ENCODE measurements at places on chromosomes 7 and 10.

DNA sequence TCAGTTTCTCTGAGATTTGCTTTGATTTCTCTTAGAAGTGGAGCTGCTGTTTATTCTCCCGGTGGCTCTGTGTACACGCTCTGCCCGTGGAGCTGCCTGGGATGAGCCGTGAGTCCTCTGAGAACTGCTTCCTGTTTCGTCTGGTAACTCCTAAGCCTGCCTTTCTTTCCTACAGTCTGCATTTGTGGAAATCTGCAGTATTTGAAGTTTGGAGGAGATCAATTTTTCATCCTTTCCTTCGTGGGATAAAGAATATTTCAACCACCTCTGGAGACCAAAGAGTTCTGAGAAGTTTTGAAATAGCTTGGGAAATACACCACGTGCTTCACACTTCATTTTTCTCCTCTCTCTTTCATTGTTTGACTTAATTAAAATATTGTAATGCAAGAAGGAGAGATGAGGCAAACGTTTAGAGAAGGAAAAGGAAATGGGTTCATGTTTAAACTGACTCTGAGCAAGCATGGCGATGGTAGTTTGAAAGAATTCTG is 311.9 kb downstream of the LRMDA start:
- DNase-seq: no peak

DNA sequence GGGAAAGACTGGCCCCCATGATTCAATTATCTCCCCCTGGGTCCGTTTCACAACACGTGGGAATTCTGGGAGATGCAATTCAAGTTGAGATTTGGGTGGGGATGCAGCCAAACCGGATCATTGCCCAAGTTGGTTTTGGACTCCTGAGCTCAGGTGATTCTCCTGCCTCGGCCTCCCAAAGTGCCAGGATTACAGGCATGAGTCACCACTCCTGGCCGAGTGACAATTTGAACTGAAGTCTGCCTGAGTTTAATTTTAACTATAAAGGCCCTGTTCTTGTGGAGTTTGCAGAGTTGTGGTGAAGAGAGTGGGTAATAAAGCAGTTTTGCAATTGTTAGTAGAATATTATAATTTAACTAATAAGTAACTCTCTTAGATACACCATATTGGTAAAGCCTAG is 78.3 kb downstream of the GALNT17 start:
- DNase-seq: no peak

GRCh38 chr10:111410740-111411139 is 333.9 kb downstream of the ADRA2A start:
- DNase-seq: no peak

DNA sequence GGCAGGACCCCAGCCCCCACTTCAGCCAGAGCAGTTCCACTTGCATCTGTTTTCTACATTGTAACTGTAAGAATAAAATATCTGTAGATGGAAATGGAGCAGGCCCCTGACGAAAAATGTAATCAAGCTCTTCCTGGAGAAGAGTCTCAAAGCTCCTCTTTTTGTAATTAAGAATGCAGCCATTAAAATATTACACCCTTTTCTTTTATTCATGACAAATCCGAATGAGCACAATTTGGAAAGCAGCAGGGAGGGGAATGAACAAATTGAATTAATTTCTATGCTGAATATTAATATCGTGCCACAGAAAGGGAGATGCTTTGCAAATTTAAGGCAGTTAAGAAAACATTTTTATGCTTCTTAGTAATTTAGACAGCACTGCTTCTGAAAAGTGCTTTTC is 24.8 kb upstream of the CAPZA2 start:
- DNase-seq: no peak

GRCh38 chr7:144628176-144628575 is 207.7 kb downstream of the TPK1 start:
- DNase-seq: no peak

DNA sequence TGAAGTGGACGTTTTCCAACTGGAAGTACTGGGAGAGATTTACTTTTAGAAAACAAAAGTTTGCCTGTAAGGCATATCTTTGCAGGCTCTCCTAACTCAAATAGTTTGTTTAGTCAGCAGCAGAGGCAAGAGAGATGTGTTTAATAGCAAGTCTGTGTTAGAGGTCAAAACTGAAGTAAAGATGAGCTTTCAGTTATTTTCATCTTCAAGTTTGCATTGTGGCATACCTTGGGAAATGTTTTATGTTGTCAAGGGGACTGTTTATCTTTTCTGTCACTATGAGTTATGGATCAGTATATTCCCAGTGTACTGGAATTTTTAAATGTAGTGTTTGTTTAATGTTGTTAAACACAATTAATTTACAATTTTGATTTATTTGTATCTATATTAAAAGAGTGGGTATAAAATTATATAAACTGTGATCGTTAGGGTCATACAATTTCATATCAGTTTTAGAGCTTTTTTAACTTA is 169.7 kb upstream of the PPP1R3A start:
- no peak for DNase-seq

GRCh38 chr7:146443102-146443501 is 326.5 kb downstream of the CNTNAP2 start:
- no peak for DNase-seq

- peak; percentile 61 for DNase-seq
Measured at GRCh38 chr7:140003913-140004382, 58.8 kb downstream of the PARP12 start.

DNA sequence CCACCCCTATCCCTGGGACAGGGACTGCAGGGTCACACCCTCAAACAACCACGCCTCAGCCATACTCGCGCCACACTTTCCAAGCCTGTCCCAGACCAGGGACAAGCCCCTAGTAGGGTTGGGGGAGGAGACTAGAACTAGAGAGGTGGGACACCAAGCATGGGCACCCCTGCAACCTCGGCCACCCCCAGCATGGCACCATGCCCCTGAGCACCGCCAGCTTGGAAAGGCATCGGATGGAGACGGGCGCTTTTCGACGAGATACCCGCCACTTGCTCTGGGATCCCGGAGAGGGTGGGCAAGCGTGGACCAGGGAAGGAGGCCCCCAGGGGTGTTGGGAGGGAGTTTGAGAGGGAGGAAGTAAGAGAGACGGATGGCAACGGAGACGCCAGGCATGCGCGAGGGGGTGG is 13.1 kb upstream of the KMT2E start:
- DNase-seq: no peak

DNA sequence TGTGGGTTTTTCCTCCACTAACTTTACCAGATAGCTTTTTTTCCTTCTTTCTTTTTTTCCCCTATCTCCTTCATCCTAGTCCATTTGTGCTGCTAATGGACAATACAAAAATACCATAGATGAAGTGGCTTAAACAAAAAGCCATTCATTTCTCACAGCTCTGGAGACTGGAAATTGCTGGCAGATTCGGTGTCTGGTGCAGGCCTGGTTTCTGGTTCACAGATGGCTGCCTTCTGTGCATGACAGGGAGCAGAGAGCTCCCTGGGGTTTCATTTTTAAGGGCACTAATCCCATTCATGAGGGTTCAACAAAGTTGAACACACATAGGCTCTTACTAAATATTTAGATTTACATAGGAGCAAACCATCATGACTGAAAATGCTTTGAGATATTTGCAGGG is 467.4 kb downstream of the TYW1 start:
- DNase-seq: no peak

DNA sequence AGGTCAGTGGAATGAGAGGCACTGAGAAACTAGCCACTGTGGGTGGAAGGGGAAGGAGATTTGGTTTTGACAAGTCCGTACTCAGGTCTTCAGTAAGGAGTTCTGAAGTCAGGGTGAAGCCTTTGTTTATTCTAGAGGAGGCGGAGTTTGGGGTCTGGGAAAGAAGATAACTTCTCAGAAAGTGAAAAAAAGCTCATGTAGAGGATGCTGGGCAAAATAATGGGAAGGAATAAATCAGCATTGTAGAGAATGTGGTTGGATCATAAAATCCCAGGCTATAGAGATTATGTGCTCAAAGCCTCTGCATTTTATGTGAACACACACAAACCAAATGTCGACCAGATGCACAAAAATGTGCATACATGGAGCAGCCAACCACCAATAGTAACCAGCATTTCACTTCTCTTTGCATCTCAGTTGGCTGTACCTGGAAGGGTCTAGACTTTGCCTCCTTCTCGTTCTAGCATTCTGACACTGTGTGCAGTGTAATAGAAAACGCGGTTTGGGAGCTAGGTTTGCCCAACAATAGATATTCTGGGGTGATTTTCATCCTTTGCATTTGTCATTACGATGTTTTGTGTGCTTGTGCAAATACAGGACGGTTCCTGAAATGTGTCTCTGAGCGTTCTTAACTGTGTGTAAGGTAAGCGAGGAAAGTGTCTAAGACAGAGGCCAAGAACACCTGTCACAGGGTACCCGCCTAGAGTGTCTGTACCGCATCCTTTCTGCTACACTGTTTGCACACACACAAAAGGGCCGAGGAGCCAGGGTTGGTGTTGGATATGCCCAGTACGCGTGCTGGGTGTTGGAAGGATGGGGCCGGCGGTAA is 603 bp upstream of the HECW1 start:
- DNase-seq: no peak

- peak; percentile 48 for DNase-seq
Measured at GRCh38 chr10:96470116-96470743, 43.5 kb downstream of the TLL2 start.

DNA sequence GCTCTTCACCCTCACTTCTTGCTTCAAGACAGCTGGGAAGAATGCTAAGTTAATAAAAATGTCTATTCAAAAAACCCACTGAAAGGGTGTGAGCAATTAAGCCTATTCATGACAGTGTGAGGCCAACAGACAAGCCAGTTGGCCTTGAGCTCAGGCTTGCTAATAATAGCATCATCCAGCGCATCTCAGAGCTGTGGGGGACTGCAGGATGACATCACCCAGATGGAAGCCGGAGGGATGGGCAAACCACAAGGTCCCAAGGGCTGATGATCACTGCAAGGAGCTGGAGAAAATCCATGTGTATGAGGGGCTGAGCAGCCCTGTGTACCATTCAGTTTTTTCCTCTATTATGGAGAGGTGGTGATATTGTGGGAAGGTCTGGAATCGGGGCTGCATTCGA is 770.4 kb downstream of the TNS3 start:
- peak; percentile 91 for DNase-seq

- no peak for DNase-seq
Measured at GRCh38 chr7:100802951-100803350, 24.4 kb downstream of the EPHB4 start.

DNA sequence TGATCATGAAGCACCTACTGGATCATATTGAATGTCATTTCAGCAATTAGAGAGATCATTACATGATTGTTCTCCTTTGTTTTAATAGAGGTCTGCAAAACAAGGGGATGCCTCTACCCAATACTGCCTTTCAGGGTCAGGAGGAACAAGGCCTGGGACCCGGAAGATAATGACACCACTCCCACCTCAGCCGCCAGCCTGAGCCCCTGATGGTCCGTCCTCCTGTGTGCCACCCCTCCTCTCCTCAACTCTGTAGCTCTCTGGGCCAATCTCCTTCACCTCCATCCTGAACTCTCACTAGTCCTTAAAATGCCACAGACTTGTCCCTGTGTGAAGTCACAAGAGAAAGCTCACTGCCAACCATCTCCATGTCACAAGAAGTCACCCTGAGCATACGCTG is 38.0 kb downstream of the KCNMA1 start:
- DNase-seq: no peak

- no peak for DNase-seq
Measured at GRCh38 chr7:125090596-125090995, 161.0 kb upstream of the POT1 start.

DNA sequence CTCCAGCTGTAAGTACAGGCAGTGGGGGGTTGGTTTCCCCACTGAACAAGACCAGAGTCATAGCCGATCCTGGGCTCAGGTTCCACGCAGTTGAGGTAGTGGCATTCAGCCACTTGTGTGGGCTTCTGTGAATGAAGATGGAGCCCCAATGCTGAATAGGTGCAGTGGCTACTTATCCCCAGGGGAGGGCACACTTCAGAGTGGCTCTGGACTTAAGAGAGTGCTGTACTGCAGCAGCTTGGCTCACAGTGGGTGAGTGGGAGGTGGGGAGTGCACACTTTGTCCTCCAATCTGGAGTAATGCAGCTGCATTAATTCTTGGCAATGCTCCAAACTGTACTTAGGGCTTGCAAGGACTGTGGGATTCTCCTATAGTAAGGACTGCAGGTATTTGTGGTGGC is 81.9 kb downstream of the BUB3 start:
- DNase-seq: no peak

GRCh38 chr7:159121068-159121467 is 23.6 kb downstream of the VIPR2 start:
- no peak for DNase-seq

DNA sequence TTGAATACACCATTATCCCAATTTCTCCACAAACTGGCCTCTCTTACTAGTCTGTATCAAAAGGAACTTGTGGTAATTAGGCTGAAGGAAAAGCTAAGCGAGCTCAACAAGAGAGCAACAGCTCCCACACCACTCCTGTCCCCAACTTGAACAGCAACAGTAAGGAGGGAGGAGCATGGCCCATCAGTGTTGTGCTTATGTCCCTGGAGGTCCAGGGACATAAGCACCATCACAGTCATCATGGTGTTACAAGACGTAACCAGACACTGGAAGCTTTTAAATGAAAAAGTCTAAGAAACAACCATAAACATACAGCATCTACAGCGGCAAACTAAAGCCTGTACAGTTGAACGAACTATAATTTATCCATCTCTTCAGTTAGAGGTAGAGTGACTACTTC is 989 bp downstream of the ERLIN1 start:
- no peak for DNase-seq

DNA sequence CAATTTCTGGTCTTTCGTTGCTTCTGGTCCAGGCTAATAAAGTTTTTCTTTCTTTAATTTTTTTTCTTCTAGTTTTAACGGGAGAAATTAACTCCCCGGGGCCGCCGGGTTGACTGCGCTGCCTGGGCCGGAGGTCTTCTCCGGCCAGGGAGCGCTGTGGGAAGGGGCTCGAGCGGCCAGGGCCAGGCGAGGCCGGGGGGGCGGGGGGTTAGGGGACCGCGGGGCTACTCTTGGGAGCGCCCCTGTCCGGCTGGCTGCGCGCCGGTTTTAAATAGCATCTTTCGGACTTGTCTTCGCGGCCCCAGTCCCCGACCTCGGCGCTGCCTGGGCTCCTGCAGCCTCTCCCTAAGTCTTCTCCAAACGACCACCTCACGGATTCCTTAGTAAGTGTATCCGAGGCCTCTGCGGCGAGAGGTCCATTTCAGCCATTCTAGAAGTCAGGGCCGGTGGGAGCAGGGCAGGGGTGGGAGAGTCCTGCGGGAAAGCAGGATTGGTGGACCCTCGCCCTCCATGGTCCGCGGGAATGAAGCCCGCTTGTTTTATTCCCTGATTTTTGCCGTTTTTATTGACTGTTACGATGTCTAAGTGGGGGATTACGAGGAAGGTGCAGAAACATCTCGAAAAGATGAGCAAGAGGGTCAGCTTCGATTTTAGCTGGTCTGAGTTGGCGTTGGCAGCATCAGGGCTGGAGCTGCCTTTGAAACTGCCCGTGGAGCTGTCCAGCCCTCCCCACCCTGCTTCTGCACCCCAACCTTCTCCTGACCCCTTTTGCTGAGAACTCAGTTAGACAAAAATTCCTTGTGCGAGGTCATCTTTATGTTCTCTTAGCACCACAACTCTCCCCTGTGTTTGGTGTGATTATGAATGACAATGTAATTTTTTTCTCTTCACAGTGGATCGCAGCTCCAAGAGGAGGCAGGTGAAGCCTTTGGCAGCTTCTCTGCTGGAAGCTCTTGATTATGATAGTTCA is 555 bp downstream of the PHF14 start:
- peak; percentile 36 for DNase-seq

Data from brain microvascular endothelial cell (primary cell).